ENCODE measurements at places on chromosomes 3 and 15.

DNA sequence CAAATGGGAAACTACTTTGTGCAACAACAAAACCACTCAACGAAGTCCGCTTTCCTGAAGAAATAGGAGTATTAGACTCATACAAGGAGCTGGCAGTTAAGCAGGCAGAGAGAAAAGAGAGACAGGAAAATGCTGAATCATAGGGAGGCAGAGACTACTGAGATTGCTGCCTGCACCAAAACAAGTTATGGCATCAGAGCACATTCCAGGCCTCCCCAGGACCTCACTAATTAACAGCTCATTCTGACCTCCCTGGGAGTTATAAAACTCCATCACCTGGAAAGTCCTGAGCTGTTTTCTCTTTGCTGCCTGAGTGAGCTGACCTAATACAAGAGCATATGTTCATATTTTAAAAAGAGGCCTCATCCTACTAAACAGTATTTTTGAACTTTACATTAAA, 741.0 kb downstream of the MCTP2 start:
- no peak for DNase-seq

GRCh38 chr3:156693166-156693565, 18.8 kb downstream of the TIPARP start:
- no peak for DNase-seq

GRCh38 chr3:17573396-17573795, 169.0 kb downstream of the TBC1D5 start:
- no peak for DNase-seq

- no peak for DNase-seq
Observed at GRCh38 chr3:182242489-182242942, 530.8 kb downstream of the SOX2 start.

GRCh38 chr15:47503876-47504275, 213.4 kb upstream of the SEMA6D start:
- DNase-seq: no peak

DNA sequence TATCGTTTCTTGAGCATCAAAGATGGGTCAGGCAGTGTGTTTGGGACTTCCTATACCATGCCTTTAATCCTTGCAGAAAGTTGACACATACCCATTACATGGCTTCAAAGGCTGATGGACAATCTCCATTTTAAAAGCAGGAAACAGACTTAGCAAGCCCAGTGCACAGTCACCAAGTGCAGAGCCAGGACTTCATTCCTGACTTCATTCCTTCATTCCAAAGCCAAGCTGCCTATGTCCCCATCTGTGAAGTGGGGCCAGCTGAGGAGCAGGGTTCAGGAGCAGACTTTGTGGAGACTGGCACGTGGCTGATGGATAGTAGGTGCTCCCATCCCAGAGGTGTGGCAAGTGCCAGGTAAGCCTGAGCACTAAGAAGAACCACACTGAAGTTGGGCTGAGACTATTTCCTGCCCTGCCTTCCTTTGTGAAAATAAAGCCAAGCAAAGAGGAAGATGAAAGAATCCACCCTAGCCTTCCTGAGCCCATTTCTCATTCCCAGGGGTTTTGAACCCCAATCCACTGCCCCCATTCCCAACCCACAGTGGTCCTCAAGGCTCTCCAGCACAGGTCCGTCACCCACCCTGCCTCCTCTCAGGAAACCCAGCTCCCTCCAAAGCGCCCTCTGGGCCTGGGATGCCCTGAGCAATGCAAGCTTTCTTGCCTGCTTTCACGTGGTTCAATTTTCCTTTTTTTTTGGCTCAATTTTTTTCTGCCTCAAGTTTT, 1.8 kb downstream of the CX3CR1 start:
- no peak for DNase-seq

GRCh38 chr3:11556851-11557644, 86.7 kb downstream of the VGLL4 start:
- no peak for DNase-seq

- DNase-seq: no peak
Observed at GRCh38 chr3:167852216-167852615, 116.7 kb downstream of the SERPINI1 start.

DNA sequence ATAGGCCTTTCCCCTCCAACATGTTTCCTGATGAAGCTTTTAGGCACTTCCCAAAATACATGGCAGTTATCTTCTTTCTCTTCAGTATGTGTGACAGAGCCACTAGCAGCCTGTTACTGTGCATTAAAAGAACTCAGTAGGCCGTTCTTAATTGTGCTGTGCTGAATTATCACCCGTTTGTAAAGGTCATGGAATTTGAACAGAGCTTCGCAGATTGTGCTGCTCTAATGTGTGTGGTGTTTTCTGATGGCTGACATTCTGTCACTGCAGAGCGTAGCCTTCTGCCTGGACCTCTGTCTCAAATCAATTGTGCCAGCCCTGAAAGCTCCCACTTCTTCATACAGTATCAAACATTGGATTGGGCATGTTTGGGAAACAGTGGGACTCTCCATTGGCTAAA, 111.3 kb downstream of the C3orf70 start:
- no peak for DNase-seq

DNA sequence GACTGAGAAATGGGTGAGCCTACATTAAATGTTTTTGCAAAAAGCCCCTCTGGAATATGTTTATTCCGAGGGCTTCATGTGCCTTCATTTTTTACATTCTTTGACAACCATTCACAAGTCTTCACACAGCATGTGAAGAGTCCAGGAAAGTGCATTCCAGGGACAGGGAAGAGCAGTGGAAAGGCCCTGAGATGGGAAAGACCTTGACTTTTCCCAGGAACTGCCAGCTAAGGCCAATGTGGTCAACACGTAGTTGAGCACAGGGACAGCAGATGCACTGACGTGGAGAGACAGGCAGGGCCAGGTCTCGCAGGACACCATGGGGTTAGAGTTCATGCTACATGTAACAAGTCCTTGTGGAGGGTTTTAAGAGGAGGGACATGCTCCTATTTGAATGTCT, 21.7 kb downstream of the SSR3 start:
- no peak for DNase-seq

- DNase-seq: no peak
Observed at GRCh38 chr15:34700891-34701427, 53.8 kb downstream of the GJD2 start.

GRCh38 chr3:193693774-193694173, 100.8 kb downstream of the OPA1 start:
- no peak for DNase-seq

DNA sequence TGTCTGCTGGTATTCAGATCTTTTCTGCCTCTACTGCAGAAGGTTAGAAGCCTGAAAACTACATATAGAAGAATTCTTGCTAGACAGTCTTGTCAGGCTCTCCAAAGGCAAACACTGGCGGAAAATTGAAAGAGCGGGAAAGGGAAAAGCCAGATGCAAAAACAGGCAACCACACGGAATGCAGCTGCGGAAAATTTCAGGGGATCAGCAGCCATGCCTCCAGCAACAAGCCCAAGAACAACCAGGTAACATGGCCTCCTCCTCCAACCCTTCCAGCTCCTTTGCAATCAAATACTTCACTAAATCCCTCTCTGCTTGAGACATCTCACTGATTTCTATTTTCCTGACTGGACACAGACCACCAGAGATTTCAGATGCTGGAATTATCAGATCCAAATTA, 9.6 kb downstream of the UBP1 start:
- no peak for DNase-seq

DNA sequence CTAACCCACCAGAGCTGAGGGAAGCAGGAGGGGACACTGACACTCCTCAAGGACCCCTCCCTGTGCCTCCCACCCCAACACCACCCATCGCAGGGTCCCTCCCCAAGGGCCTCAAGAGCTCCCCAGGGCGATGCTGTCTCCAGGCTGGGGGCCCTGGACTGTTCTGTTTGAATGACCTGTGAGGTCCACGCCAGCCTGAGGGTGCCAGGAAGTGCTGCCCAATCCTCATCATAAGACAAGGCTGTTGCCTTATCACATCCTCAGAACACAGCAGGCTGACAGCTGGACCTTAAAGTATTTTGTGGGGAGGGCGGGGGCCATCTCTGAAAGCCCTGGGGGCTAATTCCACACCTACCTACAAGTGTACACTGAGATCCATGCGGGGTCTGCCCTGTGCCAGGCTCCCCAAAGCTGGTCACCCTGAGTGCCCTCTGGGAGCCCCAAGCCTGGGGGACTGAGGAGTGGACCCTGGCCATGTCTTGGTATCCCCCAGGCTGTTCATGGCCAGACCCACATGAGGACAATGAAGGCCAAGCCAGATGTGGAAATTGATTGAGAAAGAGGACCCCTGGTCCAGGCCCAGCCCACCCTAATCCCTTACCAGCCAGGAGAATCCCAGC, 23.8 kb upstream of the GOLGA6C start:
- DNase-seq: no peak

DNA sequence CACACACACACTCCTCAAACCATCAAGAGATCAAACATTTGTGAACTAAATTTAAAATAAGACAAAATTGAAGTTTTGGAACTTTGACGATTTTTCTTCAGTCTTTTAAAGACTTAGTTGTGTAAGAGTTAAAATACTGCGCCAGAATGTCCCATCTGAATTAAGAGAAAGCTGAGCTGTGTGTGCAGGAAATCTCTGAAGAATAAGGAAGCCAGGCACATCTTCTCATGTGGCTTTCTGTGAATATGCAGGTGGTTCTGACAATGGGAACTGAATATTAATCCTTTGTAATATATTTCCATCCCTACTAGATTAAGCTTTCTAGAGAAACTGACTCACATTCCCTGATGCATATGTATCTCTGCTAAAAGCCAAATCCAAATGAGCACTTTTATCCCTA, 60.1 kb upstream of the ICE2 start:
- DNase-seq: no peak

DNA sequence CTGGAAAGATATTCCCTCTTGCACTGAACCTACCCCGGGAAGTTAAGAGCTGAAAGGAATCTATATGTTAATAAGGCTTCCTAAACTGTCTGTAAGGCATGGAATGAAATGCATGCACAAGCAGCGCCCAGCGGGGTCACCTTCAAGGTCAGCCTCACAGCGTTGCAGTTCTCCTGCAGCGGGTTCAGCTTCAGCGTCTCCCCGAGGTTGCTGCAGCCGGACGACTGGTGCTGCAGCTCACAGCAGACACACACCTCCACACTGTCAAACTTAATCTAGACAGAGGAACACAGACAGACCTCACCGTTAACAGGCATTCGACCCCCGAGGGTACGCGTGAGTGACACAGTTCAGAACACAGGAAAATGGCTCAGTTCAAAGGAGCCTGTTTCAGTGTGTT, 73.3 kb downstream of the NSMCE3 start:
- no peak for DNase-seq

- DNase-seq: no peak
Observed at GRCh38 chr3:184117636-184118035, 17.5 kb upstream of the EIF2B5 start.

DNA sequence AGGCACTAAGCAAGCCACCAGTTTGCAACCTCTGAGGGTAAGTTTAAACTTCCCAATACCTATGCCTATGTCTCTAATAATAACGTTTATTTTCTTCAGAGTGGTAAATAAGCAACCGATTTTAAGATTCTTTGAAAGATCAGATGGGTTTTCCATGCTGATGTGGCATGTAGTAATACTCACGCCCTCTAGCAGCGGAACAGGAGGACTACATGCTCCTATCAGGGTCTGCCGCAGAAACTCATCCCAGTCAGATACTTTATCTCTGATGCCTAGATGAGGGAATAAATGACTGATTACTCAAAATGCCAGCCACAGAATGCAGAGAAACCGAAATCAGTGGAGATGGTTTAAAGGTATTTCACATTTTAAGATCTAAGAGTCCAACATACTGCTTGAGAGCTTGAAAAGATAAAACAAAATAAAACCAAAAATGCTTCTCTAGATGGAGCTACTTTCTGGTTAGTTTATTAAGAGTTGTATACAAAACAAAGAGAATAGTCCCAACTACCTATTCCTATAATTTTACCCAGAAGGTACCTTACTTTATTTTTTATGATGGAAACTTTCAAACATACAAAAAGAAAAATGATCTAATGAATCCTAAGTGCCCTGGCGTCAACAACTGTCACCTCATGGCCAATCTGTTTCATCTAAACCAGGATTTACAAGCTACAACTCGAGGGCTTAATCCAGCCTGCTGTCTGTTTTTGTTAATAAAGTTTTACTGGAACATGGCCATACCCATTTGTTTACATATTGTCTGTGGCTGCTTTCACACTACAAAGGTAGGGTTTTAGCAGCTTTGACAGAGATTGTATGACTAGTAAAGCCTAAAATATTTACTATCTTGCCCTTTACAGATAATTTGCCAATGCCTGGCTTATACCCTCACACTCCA, 37.5 kb upstream of the STIMATE start:
- DNase-seq: peak; percentile 16

DNA sequence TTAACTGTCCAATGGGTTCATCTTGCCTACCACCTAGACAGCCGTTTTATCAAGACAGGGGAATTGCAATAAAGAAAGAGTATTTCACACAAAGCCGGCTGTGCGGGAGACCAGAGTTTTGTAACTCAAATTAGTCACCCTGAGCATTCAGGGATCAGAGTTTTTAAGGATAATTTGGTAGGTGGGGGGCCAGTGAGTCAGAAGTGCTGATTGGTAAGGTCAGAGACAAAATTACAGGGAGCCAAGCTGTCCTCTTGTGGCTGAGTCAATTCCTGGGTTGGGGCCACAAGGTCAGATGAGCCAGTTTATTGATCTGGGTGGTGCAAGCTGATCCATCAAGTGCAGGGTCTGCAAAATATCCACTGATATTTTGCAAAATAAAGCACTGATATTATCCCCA, 29.9 kb upstream of the GPD1L start:
- no peak for DNase-seq

Measured in NCI-H1105 treated with DMSO at 0.1 percent for 48 hours (cell line).